ENCODE measurements at places on chromosomes 7 and 10.

DNA sequence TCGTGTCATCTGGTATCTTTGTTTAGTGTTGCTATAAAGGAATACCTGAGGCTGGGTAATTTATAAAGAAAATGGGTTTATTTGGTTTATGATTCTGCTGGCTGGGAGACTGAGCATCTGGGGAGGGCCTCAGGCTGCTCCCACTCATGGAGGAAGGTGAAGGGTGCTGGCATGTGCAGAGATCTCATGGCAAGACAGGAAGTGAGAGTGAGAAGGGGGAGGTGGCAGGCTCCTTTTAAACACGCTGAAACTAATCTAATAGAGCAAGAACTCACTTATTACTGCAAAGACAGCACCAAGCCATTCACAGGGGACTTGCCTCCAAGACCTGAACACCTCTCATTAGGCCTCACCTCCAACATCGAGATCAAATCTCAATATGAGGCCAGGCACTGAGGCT is 11.3 kb downstream of the OIT3 start:
- DNase-seq: no peak

DNA sequence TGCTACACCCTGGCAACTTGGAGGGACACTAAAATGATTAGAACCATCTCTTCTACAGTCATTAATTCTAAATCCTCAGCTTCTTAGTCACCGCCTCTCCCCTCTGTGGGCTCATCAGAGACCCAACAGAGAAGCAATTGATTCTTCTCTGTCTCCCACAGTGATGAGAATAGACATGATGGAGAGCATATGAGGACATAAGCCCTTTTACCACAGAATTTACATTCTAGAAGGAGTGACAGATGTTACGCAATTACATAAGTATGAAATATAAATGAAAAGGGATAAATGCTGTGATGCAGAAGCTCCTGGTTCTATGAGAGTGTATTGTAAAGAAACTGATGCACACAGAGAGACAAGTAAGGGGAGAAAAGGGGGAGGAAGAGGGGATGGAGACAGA is 18.1 kb upstream of the ABCB5 start:
- no peak for DNase-seq

DNA sequence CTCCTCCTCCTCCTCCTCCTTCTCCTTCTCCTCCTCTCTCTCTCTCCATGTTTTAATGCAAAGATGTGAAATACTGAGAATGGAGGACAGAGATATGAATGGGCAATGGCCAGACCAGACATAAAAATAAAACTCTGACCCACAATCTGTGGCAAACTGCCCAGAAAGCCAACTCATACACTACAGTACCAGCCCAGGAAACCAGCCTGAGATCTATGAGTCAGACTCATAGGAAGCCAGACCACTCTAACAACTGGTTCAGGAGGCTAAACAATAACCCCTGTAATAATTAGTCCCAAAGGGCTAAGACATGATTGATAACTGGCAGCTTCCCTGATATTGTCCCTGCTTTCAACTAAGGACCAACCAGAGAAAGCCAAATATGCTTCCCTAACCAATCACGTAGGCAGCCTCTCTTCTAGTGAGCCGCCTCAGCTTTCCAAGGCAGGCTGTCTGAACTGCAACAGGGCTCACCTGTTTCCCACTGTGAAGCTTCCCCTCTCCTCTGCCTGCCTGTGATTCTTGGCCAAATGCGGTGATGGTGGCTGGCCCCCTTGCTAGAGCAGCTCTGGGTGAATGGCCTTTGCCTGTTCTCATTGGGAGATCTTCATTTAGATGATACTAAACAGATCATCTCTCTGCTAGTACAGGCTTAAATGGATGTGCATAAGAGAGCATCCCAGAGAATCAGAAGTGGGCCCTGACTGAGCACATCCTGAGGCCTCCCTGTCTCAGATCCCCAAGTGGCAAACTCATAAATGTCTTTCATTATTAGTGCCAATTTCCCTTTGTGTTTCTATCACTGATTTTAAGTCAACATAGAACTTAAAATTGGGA is 817.6 kb downstream of the TNS3 start:
- DNase-seq: no peak

DNA sequence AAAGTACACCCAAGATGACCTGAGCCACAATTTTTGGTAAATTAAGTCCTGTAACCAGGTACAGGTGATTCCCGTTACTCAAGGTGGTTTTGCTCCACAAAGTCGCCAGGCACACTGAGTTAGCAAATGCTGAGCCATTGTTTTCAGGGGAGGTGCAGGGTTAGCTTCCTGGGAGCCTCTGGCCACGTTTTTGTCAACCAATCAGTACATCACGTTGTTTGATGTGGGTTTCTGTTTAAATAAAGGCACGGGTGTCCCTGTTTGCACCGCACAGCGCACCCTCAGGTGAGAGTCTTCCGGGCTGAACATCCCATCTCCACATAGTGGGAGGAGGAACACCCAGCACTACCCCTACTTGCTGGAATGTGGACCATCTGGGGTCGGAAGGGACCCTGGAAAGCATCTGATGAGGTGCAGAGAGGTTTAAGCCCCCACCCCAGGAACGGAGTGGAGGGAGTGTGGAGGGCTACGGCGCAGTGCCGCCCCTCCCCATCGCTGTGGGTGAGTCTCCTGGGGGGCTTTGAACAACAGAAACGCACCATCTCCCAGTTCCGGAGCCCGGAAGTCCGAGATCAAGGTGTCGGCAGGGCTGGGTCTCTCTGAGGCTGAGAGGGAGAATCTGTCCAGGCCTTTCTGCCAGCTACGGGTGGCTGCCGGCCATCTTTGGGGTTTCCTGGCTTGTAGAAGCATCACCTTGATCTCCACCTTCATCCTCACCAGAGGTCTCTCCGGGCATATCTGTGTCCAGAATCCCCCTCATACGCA is 42.5 kb downstream of the PRKAG2 start:
- no peak for DNase-seq

- no peak for DNase-seq
These were observed 18.4 kb downstream of the DLG5 start for GRCh38 chr10:77907900-77908717.

- DNase-seq: no peak
These were observed 494.0 kb downstream of the MAGI2 start for GRCh38 chr7:78959477-78959876.

- no peak for DNase-seq
These were observed 116.9 kb downstream of the SVOPL start for GRCh38 chr7:138584283-138584682.

GRCh38 chr10:3465406-3465891 is 292.9 kb upstream of the PITRM1 start:
- DNase-seq: no peak

GRCh38 chr7:104584620-104585019 is 256.2 kb downstream of the LHFPL3 start:
- no peak for DNase-seq

DNA sequence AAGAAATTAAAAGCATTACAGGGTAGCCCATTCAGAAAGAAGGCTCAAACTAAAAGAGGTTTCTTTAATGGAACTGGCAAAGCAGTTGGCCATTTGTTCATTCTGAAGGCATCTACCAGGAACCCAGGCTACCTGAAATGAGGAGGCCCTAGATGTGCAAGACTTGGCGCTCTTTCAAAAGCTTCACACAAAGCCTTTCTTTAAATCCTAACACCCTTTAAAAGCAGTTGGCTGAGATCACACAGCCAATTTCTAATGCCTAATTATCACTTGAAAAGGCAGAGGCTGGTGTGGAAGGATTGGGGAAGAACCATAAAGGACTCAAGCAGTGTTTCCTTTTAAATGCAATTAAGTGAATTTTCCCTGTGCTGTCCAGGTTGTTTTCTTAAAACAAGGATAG is 23.2 kb downstream of the PPP1R17 start:
- DNase-seq: no peak

DNA sequence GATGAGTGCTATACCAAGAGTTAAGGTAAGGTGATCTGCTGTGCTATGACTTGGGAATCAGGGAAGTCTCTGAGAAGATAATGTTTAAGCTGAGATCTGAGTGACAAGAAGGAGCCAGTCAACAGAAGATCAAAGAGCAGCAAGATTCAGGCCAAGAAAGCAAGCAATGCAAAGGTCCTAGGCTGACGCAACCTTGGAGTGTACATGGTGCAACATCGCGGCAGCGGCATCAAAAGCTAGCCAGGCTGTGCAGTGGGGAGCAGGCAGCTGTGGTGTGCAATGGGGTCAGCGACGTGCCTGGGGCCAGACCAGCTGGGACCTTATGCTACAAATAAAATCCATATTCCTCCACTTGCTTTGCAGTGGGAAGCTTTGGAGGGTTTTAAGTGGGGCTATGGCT is 324.1 kb downstream of the LRMDA start:
- no peak for DNase-seq

DNA sequence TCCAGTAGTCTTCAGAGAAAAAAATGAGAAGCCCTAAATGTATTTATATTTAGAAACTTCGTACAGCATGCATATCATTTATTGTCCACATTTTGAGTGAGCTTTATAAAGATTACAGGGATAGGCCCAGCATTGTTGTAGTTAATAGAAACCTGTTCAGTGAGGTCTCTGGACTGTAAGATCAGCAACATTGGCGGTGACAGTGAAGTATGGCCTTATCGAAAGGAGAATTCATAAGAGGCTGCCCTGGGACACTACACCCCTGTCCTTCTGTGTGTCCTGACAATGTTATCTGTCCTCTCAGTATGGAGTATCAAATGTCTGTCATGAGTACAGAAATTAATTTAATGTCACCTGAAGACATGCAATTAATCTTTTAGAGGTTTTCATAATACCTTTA is 57.2 kb downstream of the SHH start:
- no peak for DNase-seq

GRCh38 chr10:43401627-43402026 is 7.4 kb downstream of the HNRNPF start:
- DNase-seq: no peak

GRCh38 chr10:132477398-132478340 is 59.9 kb upstream of the INPP5A start:
- no peak for DNase-seq

DNA sequence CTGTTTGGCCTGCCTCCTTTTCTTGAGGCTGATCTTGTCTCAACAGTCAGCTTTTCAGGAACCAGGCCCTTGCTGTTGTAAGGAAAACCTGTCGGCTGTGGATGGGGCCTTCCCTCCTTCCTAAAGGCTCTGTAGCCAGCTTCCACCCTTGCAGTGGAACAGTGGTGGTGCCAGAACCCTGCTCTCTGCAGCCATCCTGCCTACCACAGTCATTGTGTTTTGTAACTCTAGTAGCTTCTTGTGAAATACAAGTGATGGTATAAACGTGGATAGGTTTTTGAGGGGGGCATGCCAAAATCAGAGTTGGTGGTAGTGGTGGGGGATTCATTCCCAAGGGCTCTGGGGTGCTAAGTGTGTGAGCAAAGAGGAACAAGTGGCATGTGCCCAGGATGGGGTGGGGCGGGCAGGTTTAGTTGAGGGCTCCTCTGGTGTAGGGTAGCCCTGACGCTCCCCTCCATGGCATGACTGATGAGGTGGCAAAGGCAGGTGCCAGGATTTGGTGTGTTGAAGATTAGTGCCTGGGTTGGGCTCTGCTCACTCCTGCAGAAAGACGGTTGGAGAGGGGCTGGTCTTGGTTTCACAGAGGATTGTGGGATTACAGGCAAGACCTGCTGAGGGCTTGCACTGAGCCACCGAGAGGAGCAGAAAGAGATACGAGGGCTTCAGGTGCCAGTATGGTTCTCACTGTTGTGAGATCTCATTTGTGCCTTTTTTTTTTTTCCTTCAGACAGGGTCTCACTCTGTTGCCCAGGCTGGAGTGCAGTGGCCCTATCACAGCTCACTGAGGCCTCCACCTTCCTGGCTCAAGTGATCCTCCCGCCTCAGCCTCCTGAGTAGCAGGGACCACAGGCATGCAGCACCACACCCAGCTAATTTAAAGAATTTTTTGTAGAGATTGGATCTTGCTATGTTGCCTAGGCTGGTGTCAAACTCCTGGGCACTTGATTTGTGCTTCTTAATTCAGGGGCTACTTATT is 7.4 kb downstream of the TSPAN14 start:
- no peak for DNase-seq

GRCh38 chr10:45424668-45425404 is 50.8 kb downstream of the ALOX5 start:
- no peak for DNase-seq

DNA sequence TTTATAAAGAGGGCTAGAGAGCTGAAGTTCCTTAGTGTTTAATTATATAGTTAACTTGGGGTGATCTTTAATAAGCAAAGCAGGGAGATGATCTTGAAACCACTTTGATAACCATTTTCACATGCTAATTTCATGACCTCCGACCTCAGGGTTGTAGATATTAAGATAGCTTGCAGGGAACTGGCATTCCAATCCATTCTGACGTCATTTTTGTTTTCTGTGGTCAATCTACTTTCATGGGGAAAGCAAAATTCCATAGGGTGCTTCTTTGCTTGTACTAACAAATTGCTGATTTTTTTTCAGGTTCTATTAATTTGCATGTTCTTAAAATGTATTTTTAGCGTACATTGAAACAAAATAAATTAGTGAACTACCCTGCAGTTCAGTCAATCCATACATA is 139.3 kb downstream of the CDCA7L start:
- no peak for DNase-seq

DNA sequence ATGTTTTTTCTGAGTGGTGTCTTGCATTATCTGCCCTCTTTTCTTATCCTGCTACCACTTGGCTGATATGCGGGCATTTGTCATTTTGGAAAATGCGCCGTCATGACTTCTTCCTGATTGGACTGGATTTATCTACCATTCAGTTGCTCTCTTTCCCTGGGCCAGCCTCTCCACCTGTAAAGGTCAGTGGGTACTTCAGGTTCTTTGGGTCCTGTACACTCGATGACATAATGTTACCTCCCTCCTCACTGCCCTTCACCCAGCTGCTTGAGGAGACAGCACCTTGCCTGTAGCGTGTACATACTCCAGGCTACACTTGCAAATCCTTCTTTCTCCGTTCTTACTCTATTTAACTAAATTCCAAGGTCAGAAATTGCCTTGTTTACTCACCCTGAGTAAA is 83.7 kb downstream of the RBM33 start:
- DNase-seq: no peak

- no peak for DNase-seq
These were observed 14.0 kb downstream of the ASNS start for GRCh38 chr7:97858221-97858620.

DNA sequence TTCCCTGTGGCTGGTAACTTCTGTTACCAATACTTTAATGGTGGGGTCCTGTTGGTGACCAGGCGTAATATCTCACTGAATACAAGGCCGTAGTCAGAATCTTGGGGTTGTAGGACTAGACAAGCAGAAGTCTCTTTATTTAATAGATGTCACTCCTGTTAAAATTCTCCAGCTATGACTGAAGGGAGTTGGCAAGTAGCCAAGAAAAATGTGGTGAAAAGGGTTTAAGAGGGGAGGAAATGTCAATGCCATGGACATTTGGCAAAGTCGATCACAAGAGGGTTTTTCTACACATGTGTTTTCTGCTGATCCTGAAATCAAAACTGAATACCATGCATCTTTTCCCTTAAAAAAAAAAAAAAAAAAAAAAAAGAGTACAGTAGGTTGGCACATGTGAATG is 533.5 kb downstream of the AUTS2 start:
- no peak for DNase-seq

DNA sequence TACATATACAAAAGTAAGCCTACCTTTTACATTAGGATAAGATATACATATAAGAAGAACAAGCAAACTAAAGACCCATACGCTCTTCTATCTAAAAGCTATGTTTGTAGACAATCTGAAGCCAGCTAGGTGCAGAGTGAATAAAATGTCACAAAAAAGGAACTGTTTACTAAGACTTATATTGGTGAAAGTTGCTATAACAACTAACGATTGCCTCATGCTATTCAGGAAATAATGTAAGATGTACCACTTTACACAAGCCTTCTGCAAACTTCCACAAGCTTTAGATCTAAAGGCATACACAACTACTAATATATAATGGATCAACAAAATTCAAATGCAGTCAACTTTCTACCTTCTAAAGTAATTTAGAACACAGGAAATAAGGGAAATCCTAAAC is 175.1 kb downstream of the SRPK2 start:
- DNase-seq: no peak
